ENCODE measurements at places on chromosomes 1 and 21.

DNA sequence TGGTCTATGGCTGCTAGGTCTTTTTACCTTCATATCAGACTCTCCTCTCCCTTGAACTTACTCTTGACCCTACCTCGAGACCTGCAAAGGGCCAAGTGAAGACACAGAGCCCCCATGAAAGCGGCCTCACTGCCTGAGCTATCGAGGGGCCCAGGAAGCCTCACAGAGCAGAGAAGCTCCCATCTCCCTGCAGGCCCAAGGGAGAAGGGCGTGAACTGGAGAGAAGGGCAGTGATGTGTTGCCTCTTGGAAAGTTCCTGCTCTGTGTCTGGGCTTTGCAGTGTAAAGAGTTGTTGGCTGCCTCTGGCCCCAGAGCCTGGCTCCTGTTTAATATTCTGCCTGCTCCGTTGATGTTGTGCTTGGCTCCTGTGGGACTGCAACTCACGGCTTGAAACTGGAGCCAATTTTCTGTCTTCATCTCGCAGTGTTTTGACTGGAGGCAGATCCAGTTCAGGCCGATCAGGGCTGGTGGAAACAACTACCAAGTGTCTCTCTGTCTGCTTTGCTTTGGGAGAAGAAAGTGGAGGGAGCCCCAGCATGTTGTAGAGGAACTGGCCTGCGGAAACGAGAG lies 4.3 kb downstream of the SERTAD4 start:
- no peak for DNase-seq

DNA sequence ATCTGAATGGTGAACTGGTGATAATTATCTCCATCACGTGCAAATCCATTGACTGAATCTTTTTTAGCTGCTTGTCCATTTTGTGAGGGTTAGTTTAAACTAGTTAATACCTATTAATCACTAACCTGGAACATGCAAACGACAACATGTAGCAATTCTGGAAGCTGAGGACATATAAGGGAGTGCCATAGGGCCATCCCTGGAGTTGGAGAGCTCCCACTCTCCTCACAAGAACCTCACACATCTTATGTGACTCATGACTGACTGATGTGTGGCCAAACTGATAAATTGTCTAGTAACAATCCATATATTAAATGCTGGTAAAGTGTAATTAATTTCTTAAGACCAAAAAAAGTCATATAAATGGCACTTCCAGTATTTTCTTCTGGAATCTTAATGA lies 62.9 kb upstream of the HOOK1 start:
- DNase-seq, result no peak

DNA sequence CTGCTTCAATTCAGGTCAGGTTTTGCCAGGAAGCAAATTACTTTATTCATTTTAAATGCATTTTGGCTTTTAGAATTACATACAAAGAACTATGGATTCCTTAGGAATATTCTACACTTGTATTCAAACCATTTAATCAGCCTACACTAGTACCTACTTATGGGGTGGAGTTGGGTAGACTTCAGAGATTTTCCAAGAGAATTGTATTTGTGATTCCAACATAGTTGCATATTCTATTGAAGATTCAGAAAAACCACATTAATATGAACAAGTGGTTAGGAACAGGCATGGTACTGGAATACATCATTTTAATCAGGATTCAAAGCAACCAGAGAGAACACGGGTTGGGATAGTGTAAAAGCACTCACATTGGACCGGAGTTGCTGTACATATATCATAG lies 33.4 kb downstream of the LUZP1 start:
- no peak for DNase-seq

GRCh38 chr21:25717491-25718147 lies 17.1 kb downstream of the ATP5PF start:
- no peak for DNase-seq

- no peak for DNase-seq
These were observed 60.4 kb upstream of the ACOT11 start for GRCh38 chr1:54487571-54488050.

GRCh38 chr1:85494904-85495266 lies 29.9 kb upstream of the DDAH1 start:
- no peak for DNase-seq
